ENCODE measurements at places on chromosomes 11 and 22.

DNA sequence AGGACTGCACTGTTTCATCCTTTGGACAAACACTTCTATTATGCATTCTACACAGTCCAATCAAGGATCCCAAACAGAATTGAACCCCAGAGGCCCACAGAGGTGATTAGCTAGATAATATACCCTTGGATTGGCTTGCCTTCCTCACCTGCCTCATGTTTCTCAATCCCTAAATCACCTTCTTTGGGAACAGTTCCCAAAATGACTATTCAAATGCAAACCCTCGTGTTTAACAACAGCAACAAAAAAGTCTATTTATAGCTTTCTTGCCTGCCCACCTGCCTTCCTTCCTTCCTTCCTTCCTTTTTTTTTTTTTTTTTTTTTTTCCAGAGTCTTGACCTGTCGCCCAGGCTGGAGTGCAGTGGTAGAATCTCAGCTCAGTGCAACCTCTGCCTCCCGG, 180.0 kb downstream of the CNTN5 start:
- no peak for DNase-seq

DNA sequence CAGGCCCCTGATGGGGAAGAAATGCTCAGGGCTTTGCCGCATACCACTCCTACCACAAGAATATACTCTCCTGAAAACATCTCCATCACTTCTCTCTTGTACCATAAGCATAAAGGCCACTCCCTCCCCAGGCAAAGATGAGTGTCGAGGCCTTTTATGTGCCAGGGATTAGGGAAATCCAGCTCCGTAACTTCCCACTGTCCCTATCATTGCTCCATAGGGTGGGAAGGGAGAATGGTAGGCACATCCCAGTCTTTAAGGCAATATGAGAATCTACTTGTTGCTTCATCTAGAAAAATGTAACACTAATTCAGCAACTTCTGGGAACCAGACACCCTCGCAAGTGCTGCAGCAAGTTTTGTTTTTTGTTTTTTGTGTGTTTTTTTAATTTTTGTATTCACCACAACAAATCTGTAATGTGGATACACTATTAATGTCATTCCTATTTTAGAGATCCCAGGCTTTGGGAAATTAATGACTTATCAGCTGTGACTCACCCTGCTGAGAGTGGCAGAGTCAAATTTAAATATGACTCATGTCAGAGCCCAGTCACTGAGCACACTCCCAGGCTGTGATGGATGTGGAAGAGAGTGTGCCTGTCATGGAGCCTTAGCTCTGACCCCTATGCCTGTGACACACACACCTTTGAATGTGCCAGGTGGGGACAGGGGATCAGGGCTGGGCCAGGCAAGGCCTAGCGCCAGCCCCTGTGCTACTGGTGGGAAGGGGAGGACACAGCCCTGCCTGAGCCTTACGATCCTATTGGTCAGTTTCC, 23.4 kb downstream of the PANX1 start:
- no peak for DNase-seq

DNA sequence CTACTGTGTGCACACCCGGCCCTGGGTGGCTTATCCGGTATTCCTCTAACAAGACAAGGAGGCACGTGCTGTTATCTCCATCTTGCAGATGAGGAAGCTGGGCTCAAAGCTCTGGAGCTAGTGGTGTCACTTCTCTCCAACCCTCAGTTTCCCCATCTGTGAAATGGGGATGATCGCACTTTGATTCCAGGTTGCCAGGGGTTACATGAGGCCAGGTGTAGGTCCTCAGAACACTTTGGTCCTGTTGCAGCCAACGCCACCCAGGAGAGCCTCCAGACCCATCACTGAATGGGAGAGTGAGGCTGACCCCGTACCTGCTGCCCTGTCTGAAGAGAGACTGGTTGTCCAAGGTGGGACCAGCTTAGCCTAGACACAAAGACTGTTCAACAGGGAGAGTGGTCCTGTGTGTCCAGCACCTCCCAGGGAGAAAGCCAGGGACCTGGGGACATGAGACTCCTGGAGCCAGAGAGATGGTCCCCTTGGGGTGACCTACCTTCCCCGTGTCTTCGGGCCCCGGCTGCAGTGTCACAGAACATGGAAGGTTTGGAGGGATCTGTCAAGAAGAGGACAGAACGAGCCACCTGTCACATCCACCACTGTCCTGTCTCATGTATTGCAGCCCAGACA, 41.0 kb downstream of the TPBGL start:
- DNase-seq: no peak

DNA sequence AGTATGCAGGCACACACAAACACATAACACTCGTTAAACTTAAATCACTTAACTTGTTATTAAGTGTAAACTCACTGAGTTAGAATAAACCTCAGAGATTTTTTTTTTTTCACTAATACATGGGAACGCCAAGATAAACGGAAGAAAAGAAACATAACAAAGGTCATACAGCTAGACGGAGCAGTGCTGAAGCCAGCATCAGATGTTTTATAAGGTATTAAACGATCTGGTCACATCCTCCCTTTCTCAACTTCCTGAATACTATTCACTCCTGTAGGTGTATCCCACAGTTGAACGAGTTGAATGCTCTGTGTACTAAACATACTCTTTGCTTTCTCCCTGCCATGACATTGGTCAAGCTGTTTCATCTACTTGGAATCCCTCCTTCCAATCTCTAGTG, 212.0 kb downstream of the SWAP70 start:
- no peak for DNase-seq

GRCh38 chr11:106087815-106088435, 10.5 kb downstream of the AASDHPPT start:
- DNase-seq: no peak

DNA sequence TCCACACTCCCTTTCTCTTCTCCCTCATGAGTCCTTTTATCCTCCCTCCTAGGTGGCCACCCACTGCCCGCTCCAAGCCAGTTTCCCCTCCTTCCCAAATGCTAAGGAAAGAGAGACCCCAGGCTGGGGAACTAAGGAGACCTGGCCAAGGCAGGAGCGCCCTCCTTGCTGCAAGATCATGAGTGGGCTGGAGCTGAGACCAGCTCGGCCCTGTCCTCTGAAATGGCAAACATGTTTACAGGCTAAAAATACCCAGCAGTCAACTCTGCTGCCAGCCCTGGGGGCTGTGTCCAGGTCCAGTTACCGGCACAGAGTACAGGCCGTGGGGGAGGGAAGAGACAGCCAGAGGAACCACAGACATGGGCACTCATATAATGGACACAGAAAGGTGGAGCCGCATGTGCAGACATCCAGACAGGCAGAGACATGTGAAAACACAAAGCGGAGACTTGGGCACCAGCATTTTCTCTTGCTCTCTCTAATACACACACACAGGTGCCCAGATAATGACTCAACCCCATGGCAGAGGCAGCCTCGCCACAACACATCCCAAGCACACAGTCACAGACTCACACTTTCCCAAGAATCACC, 1.2 kb upstream of the AHNAK start:
- no peak for DNase-seq

- no peak for DNase-seq
These were observed 772 bp downstream of the SLC25A45 start for GRCh38 chr11:65381716-65382032.

- no peak for DNase-seq
These were observed 21.1 kb downstream of the FAM76B start for GRCh38 chr11:95768521-95768920.

GRCh38 chr11:47175746-47176327, 842 bp downstream of the ARFGAP2 start:
- DNase-seq: no peak

DNA sequence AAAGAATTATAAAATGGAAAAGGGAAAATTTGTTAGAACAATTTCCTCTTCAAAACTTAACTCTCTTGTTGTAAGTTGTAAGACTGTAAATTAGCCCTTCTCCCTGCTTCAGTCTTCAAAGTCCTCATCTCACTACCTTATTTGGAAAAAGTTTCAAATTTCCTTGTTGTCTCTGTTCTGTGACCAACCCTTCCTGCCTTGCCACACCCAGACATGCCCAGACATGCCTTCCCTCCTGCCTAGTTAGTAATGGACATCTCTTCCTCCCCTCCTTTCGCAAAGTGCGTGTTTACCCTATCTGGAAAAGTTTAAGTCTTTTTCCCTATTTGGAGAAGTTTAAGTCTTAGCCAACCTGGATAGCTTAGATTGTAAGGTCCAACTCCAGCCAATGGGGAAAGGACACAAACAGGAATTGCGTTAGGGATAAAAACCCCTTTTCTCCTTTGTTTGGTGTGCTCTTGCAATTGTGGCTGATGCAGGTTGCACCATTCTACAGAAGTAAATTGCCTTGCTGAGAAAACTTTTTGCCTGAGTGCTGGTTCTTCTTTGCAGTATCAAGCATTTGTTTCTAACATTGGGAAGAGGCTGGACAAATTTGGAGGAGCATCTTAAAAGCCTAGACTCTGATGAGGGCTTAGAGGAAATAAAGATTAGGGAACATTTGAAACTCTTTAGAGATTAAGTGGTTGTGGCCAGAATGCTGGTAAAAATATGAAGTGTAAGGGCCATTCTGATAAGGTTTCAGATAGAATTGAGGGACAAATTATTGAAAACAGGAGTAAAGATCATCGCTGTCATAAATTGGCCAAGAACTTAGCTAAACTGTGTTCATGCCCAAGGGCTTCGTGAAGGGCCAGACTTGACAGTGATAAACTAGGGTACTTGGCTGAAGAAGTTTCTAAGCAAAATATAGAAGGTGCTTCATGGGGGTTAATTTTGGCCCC, 15.4 kb downstream of the OR52K2 start:
- DNase-seq: no peak

DNA sequence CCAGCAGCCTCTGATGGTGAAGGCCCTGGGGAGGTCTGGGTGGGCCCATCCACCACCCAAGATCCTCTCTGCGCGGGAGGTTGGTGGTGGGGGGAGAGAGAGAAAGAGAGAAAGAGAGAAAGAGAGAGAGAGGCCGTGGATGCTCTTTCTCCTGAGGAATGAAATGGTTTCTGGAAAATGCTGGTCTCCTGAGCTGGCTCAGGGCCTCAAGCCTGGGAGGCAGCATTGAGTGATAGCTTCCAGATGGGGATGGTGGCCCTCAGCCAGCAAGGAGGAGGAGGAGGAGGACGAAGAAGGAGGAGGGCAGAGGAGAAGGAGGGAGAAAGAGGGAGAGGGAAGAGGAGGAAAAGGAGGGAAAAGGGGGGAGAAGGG, 4.6 kb downstream of the TSPAN32 start:
- peak; percentile 93 for DNase-seq

DNA sequence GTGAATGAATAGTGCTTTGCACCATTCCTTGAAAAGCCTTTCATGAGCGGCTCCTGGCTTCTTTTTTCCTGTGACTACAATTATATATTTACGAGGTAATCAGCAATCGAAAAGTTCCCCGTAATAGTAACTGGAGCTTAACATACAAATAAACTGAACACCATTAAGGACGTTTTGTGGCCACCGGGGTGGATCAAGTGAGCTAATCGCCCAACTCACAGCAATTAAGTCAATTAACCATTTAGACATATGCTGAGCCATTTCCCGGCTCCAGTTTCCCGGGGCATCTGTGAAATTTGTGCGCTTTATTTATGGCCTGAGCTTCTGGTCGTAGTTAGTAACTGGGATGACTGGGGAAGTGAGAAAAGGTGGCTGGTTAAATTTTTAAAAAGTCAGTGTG, 465.2 kb downstream of the MIAT start:
- DNase-seq: no peak

- DNase-seq: no peak
These were observed 118.0 kb downstream of the SNX19 start for GRCh38 chr11:130798280-130798679.

DNA sequence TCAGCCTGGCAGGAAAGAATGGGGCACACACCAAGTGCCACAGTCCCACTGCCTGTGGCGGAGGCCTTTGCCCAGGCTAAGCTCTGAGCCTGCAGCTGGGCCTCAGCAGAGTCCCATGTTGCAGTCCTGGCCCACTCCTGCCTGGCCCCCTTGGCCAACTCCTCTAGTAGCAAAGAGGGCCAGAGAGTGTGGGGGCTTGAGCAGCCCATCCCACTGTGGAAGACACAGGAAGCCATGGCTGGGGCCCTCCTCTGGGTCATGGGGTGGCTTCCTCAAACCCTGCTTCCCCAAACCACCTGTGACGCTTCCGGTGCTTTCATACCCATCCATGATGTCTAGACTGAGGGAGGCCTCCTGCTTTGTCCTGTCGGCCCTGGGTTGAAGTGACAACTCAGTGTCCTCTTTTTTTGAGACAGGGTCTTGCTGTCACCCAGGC, 5.8 kb downstream of the RPS19BP1 start:
- no peak for DNase-seq
